Dermis blood vessel endothelial cell (primary cell): ENCODE measurements at places on chromosomes 7 and 10. TPM values are rescaled to one million over a fixed set of nuclear protein-coding genes. Genes with fewer than 3 reads are reported as not detected.

GRCh38 chr7:135355377-135356048, 121.9 kb downstream of the STRA8 start:
- no peak for DNase-seq

DNA sequence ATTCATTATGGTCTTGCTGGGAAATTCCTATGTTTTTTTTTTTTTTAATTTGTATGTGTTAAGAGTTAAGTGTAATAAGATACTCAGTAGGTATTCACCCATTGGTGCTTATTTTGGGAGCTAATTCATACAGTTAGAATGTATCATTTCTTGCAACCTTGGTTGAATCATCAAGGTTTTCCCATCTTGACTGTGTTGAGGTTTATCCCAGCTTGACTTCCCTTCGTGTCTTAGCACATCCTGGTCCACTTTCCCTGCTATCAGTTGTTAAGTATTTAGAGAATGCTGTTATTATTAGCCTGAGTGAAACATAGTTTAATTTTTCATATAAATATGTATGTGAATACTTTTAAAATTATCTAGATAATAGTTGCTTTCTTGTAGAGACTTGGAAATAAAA, 20.8 kb downstream of the RALA start:
- DNase-seq = no peak

DNA sequence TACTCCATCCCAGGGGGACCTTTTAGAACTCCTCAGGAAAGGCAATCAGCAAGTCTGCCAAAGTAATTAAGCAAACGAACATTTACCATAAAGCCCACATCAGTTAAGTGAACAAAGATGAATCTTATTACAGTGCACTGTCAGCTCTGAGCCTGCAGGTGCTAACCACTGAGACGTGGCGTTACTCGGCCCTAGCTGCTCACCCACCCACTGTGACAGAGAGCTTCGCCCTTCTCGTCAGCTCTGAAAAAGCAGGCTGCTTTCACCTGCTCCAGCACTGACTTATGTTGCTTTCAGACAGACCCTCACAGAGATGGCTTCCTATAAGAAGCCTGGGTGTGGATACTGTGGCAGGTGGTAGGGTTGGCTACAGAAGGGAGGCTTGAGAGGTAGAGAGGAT, 57.7 kb upstream of the KCNIP2 start:
- DNase-seq = no peak

- DNase-seq = no peak
These were observed 32.1 kb downstream of the ZNF783 start for GRCh38 chr7:149293946-149294633.

DNA sequence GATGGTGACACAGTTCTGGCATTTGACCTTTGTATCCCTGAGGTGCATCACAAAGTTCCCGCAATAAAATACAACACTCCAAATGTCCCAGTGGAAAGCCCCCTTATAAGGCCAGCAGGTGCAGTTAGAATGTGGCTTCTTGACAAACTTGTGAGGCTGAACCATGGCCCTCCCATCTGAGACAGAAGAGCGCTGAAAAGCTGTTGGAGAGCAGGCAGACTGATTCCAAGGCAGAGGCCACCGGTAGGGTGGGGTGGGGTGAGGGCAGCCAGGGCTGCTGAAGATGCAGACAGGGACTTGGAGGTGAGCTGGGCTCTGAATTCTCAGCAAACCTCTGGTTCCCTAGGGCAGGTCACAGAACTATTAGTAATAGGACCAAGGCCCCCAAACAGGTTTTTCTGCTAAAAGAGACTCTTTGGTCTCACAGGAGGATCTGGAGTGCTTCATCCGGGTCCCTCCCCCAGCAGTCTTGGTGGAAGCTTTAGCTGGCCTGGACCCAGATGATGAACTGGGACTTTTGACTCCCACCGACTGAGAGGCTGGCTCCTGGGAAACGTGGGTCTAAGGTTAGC, 15.6 kb upstream of the CHST3 start:
- DNase-seq = no peak

DNA sequence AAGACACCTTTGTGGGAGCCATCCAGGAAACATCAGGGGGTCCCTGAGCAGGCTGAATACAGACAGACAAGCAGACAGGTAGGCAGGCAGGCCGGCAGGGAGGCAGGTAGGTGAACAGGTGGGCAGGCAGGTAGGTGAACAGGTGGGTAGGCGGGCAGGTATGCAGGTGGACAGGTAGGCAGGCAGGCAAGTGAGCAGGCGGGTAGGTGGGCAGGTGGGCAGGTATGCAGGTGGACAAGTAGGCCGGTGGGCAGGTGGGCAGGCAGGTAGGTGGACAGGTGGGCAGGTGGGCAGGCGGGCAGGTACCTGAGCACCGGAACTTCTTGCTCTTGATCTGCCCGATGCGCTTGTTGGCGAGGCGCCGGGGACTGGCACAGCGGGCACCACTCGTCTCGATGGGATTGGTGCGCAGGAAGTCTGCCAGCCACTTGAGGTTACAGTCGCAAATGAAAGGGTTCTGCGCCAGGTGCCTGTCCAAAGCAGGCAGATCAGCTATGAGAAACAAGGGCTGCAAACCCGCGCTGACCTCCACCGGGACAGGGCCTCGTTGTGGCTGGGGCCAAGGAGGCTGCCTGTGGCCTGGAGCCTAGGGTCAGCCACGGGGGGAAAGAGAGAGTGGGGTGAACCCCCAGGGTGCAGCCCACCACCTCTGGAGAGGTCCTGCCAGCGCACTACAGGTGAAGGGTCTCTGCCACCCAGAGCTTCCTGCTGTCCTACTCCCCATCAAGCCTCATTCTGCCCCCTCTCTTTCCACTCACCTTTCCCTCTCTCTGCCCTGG, 136.9 kb downstream of the SLIT1 start:
- no peak for DNase-seq

DNA sequence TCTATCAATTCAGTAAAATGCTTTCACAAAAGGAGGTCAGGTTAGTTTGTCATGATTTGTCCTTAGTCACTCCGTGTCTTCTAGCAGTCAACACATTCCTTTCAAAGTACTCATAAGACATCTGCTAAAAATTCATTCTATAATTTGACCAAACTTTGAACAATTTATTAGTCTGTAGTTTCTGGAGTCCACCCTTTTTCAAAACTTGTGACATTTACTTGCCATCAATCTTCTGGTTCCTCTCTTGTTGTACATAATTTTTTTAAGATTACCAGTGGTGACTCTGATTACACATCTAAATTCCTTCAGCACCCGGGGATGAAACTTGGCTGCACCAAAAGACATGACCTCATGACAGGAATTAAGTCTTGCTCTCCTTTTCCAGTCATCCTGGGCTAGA, 130.1 kb downstream of the NEBL start:
- DNase-seq = no peak

DNA sequence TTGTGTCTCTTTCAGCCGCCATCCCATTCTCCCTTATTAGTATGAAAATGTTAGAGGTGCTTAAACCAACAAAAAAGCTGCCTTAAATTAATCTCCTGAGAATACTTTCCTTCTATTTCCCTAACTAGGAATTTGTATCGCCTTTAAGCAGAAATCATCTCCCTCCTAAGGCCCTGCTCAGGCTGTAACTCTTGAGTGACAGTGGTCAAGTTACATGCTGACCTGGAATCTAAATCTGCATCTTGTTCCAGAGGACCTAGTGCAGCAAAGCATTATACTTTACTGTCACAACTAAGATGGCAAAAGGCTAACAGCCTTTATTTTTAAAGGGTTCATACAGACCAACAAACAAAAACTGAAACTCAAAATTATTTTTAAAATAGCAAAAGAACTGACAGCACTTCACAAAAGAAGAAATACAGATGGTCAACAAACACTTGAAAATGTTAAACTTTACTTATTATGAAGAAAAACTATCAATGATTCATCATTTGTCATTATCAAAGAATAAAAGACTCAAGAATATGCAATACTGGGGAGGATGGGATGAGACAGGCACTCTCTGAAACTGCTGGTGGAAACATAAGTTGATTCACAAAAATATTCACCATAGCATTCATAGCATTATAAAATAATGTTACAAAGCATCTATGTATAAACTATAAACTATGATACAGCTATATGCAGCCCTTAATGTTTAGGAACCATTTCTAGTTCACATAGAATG, 11.0 kb downstream of the CYREN start:
- peak; percentile 28 for DNase-seq

GRCh38 chr7:30475580-30475979, 3.0 kb downstream of the NOD1 start:
- DNase-seq = no peak

GRCh38 chr10:69202332-69202731, 17.8 kb upstream of the HKDC1 start:
- DNase-seq = no peak

DNA sequence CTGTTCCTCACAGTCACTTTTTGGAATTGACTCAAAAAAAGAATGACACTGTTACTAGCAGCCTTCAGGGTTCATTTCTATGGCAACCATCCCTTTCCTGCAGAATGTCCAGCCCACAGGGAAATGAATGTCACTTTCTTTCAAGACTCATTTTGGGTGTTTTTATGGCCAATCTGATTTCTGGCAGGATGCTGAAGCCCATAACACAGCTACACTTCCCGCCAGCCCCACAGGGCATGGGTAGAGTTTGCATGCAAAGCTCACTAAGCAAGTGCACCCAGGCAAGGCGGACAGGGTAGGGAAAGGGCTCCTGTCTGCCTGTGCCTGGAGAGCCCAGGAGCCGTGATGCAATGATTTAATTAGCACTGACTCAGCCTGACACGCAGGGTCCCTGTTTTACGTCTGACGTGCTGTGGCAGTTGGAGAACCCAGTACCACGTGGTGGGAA, 26.1 kb upstream of the GPAM start:
- no peak for DNase-seq

DNA sequence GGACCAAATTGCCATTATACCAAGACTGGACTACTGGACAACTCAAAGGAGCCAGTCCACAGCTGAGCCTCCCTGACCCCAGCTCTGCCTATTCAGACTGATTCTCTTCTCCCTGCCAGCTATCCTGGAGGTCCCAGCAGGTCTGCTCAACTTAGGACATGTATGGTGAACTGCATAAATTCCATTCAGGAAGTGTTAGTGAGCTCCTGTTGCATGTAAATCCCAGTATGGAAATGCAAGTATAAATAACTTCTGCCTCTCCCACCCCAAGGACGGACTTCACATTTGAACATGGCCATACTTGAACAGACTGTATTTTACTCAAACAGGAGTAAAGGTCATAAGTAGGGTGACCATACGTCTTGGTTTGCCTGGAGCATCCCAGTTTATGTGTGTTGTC, 128.4 kb downstream of the CHCHD3 start:
- no peak for DNase-seq

- DNase-seq = no peak
These were observed 12.6 kb downstream of the IQCE start for GRCh38 chr7:2571409-2571808.

- peak; percentile 66 for DNase-seq
These were observed 11.8 kb downstream of the DNAJB12 start for GRCh38 chr10:72342911-72343310.

DNA sequence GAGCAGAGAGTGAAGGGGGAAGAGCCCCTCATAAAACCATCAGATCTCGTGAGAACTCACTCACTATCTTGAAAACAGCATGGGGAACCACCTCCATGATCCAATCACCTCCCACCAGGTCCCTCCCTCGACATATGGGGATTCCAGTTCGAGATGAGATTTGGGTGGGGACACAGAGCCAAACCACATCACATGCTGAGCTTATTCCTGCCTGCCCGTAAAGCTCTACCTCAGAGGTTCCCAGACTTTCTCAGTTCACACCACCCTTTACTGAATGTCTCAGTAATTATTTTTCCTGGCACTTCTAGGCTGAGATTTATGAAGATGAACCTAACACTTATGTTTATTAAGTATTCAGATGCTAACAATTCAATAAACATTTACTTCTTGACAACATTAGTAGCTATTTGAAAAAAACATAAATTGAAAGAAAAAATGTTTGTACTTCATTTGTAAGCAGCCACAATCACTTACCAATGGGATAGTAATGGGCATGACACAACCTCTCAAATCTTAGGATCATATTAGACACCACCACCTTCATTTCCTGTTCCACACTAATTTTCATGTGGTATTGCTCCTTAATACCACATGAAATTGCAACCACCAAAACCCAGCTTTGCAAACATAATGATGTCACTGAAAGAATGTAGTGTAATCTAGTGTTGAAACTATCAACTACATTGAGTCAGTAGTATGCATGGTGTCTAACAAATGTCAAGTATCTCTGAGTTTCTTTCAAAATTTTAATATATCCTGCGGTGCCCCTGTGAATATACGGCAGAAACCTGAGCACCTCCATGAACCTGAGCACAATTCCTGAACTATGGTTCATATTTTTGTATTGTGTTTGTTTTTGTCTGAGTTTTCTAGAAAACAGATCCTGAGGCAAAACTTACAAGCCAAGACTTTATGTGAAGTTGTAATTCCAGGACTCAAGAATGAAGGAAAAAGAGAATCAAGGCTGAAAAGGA, 4.5 kb upstream of the DGKI start:
- no peak for DNase-seq

- DNase-seq = no peak
These were observed 140.1 kb downstream of the GFRA1 start for GRCh38 chr10:116132780-116133399.

DNA sequence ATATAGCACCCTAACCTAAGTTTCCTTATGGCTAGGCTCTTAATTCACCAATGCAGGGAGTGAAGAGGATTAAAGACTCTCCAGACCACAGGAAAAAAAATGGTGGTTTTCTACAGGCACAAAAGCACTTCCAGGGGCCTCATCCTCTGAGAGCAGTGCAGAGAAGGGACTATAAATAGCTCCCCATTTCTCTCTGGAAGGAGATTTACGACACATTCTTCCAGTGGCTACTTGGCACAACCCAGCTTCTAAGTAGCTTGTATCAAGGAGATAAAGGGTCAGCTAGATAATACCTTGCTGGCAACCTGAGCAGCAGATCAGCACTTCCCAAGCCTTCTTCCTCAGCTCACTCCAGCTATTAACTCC, 73.5 kb downstream of the CRPPA start:
- no peak for DNase-seq

DNA sequence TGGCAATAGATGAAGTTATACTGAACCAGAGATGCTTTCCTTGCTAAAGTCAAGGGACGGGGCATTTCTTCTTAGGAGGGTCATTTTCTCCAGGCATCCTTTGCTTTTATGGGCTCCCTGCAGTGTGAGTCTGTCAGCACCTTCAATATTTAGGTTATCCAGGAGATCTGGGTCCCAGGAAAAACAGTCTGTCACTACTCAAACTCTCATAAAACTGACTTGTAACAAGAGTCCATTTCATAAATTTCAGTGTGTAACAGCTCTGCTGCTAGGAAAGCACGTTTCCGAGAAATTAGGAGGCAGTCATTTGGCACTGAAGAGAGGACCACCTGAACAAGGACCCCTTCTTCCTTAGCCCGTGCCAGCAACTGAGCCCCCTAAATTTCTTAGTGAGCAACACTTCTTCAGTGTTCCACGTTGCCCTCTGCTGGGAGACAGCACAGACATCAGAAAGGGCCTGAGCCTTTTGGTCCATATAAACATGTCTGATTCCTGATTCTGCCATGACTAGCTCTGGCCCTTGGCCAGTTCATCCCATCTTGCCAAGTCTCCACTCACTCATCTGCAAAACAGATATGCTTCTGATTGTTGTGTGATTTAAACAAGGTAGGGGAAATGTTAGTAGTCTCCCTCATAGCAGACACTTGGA, 7.2 kb downstream of the GCC1 start:
- DNase-seq = peak; percentile 24

GAD2 gene
- total RNA-seq = not detected in 2 replicates

MAGI2 gene
- 1.8 and 2.4 TPM in 2 replicates for total RNA-seq

TSPAN13 gene
- 64.4 and 69.8 TPM in 2 replicates for total RNA-seq

PIP gene
- not detected in 2 replicates for total RNA-seq

GLUD1 gene
- 207 and 216 TPM in 2 replicates for total RNA-seq

CCL26 gene
- total RNA-seq = not detected in 2 replicates
